CD4-positive, alpha-beta T cell (primary cell): ENCODE measurements at places on chromosomes 1 and 21.

DNA sequence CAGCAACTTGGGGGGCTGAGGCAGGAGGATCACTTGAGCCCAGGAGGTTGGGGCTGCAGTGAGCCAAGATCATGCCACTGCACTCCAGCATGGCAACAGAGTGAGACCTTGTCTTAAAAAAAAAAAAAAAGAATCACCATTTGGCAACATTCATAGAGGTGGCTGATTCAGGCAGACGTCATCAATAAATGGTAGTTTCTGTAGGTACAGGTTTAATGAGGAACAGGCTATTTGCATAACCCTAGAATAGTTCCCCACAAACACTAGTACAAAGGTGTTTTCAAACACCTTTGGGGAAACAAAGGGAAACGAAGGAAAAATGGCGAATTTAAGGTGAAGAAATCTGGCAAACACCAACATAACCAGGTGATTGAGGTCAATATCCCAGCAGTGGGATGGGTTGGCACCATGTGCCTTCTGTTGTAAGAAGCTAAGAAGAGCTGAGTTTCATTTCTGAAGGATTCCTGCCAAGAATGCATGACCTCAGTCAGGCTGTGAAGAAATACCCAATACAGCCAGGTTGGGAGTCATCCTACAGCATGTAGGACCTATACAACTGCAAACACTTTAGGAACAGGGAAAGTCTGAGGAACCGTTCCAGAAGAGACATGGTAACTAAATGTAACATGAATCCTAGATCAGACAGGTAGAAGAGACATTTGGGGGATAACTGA lies 5.6 kb downstream of the LPAR3 start:
- DNase-seq: no peak

DNA sequence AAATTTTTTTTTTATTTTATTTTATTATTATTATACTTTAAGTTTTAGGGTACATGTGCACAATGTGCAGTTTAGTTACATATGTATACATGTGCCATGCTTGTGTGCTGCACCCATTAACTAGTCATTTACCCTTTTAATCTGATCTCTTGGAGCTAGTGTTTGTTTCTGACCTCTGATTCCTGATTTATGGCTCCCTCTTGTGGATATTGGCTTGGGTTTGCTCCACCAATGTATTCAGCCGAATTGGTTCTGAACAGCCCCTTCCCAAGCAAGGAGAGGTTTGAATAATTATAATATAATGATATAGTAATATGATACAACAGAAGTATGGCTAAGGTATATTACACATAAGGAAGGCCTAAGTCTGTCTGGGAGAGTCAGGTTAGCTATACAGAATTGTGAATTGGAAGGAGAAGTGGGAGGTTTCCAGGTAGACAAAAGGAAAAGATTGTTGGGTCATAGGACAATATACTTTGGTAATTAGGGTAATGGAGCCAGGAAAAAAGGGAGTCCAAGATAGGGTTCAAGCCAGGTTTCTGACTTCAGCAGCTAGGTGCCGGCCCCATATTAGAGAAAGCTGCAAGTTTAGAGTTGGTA lies 53.1 kb upstream of the HMCN1 start:
- DNase-seq: no peak

DNA sequence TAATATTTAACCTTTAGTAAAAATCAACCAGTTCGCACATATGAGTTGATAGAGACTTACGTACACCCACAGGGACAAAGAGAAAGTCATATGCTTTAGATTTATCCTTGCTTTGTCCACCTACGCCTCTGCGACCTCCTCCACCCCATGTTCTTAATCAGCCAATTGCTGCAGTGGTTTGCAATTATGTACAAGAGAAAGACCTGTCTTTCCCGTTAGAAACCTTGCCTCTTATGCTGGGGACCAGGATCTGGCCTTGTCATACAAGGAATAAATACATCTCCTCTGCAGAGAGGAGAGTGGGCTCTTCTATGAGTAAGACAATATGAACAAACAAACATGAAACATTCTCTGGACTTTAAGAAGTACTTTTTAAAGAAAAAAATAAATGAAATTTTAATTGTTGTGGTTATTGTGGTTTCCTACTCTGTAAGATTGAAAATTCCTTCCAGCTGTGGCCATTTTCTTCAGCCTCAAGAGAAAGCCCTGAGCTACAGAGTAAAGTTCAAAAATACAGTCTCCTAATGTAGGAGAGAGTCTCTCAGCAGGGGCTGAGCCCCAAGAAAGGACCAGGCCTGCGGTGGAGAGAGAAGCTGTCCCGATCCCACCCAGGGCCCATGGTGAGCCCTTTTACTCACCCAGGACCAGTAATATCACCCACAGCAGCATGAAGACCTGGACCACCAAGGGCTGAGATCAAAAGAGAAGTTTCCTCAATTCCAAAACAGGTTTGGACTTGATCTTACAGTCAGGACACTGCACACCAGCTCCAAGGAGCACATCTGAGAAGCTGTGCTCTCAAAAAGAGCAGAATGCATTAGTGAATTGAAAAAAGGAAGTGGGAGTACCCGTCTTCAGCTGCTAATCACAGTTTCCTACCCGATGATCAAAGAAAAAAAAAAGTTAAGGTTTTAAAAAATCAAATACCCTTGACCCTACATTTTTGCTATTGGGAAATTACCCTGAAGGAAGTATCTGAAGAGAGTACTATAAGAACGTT lies at the start of gene FCRL5:
TSS of gene FCRL5 (minus strand) at position 822 of the 1,000 bp plus-strand sequence. CDS start at position 669, 153 bp downstream.
- no peak for DNase-seq

DNA sequence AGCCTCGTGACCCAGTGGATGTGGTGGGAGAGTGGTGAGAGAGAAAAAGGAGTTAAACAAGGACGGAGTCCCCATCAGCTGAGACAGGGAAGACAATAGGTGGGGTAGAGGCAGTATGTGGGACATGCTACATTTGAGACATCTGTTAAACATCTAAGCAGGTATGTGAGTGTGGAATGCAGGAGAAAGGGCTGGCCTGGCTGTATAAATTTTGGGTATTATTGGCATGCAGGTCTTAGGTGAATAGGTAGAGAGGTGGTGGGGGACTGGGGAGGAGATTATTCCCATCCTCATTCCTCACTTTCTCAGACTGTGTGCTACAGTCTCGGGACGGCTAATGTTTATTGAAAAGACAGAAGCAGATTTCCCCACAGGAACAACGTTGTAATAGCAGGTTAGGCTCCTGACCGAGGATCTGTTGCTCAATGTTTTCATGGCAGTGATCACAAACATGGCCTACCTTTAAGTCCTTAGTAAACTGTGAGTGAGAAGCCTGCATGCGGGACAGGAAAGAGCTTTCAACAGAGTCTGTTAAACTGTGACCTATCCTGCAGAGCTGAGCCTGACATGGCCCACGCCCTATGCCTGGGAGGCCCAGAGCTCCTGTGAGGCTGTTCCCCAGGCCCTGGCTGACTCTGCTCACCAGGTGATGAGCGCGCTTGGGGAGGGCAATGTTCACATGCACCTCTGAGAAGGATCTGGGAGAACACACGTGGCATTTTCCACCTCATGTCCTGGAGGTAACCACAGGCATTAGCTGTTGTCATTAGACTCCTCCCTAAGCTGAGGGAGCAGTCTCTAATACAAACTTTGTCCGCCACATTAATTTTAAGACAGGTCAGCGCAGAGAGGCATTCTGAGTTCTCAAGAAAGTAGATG lies 16.5 kb downstream of the VSIG8 start:
- no peak for DNase-seq

DNA sequence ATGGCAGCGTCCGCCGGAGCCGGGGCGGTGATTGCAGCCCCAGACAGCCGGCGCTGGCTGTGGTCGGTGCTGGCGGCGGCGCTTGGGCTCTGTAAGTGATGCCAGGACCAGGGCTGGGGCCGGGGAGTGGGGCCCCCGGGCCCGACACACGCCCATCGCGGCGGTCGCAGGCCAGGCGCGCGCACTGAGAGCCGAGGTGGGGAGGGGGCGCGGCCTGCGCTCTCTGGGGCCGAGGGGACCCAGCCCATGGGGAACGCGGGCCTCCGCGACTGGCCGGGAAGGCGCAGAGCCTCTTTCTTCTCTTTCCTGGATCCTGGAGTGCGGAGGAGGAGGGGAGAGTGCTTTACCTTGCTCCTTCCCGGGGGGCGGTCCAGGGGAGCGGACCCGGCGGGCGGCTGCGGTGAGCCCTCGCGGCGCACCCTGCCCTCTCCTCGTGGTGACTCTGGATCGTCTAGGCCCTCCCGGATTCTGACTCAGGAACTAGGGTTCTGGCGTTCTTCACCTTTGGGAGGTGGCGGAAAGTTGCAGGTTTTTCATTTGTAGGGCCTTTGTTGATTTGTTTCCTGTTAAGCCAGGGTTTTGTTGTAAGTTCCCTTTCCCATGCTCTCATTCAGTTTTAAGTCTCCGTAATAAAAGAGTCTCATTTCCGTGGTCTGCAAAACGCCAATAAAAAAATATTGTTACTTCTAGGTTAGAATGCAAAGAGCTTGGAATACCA lies 529 bp downstream of the MPZL1 start:
- DNase-seq: peak; percentile 17

- no peak for DNase-seq
Observed at GRCh38 chr1:112990271-112990670, 34.3 kb upstream of the SLC16A1 start.
